ENCODE measurements at places on chromosomes 12 and 14.

- DNase-seq, result no peak
Measured at GRCh38 chr14:92500491-92500941, 13.1 kb upstream of the RIN3 start.

DNA sequence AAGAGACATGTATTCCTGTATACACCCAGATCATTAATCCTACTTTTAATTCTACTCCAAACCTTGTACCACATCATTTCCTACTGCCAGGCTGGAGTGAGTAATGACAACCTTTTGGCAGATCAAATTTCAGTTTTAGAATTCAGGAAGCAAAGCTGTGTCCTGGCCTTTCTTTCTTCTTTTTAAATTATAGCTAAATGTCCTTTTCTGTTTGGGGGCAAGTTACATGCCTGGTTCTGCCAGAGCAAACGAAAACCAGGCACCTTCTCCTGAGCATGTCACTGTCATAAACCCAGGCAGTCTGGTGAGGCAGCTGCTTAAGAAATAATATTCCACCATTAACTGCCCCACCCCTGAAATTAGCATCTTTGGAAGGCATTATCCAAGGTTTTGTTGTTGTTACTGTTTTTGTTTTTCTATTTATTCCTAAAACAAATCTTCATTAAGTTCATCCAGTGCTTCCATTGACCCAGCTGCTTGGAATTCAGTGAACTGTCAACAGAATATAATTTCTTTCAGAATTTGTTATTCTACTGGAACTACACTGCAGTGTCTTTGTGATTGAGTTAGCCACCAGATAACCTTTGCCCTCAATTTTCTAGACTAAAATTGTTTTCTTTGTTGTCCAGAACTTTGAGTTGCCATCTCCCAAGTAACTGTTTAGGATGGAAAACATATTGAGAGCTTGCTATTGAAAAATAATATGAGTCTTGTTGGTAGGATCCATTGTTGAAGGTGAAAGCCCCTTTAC, 33.2 kb downstream of the SAMD4A start:
- no peak for DNase-seq

- DNase-seq, result no peak
Measured at GRCh38 chr12:38282886-38283285, 33.7 kb upstream of the ALG10B start.

GRCh38 chr14:61878931-61879330, 116.7 kb downstream of the SNAPC1 start:
- DNase-seq, result no peak

GRCh38 chr12:73833746-73834145, 703.9 kb upstream of the ATXN7L3B start:
- DNase-seq, result no peak

- DNase-seq, result peak; percentile 54
Measured at GRCh38 chr14:22822571-22823098, 7.1 kb upstream of the MRPL52 start.

GRCh38 chr12:96186607-96187301, 7.4 kb upstream of the ELK3 start:
- no peak for DNase-seq

- DNase-seq, result no peak
Measured at GRCh38 chr12:52772188-52772587, 5.0 kb downstream of the KRT76 start.

- DNase-seq, result no peak
Measured at GRCh38 chr12:8913702-8914032, 642 bp upstream of the PHC1 start.

GRCh38 chr14:100679707-100680438, 46.8 kb upstream of the DLK1 start:
- DNase-seq, result no peak

DNA sequence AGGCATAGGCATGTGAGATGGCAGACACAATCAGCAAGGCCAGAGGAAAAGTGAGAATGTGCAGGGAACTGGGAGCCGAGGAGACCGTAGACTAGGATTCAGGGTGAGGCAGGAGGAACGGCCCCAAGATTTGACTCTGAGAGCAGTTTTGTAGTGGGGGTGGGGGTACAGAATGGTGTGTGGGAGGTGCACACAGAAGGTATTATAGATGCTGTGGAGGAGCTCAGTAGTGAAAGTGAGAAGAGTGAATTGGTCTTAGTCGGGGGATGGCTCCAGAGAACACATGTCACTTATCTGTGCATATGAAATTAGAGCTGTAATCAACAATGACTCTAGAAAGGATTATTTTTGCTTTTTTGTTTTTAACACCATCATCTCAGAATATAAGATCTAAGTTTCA, 11.9 kb downstream of the ZNF664 start:
- no peak for DNase-seq

GRCh38 chr12:119378903-119379302, 44.4 kb downstream of the CCDC60 start:
- no peak for DNase-seq

DNA sequence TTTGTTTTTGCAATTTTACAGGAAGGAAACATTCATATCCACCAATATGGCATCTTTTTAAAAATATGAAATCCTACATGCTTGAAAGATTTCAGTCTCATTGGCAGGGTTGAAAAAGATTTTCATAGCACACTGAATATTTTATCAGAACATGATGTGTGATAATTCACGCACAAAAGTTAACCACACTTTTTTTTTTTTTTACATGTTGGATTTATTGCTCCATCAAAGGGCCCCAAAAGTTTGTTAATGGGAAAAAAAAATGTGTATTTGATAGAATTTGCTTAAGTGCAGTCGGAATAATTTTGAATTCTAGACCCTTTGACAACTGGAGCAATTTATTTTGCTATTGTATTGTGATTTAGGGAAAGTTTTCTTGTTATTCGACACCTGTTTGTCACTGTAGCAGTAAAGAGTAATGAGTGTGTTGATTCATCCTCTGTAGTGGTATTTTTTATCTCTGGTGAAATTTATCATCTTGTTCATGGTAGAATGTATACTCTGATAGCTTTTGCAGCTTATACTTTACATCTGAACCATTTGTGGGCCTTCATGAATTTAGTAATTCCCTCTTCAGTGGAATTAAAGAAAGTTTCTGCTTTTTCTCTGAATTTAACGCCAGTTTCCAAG, 1.1 kb downstream of the EML1 start:
- no peak for DNase-seq

DNA sequence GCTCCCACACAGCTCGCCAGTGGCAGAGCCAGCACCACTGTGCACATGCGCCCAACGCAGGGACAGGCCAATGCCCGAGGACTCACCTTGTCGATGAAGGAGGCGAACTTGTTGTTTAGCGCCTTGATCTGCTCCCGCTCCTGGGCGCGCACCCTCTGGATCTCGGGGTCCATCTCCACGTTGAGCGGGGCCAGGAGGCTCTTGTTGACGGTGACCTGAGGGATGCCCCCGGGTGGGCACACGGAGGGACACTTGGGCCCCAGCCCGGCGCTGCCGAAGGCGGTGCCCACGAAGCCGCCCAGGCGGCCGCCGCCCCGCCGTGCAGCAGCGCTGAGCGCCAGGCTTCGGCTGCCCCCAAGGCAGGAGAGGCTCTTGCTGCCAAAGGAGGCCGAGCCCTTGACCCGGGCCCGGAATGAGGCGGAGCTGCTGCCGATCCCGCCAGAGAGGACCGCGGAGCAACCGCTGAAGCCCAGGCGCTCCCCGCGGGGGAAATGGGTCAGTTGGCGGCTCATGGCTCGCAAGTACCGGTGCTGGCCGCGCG, at the start of gene KRT72:
TSS of gene KRT72 (minus strand) at position 523 of the 541 bp plus-strand sequence. CDS start at position 512, 11 bp downstream.
- no peak for DNase-seq

DNA sequence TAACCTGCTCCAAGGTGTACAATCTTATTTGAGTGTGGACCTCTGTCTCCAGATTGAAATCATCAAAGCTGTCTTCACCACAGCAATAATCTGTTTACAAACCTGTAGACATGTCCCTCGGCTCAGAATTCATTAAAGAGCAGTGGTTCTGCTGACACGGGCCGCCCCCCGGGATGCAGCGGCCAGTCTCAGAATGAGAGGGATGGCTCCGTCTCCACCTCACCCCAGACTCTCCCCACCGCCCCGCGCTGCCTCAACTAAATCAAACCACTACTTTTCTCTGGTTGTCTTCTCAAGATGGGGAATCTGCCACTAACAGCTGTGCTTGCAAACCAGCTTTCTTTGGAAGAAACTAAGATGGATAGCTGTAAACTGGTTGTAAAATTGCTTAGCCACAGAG, 56.2 kb downstream of the SLC15A4 start:
- DNase-seq, result no peak
